ENCODE measurements at places on chromosomes 2 and 18.
A peak's percentile ranks its signal among the peaks of the same experiment; 100 is the strongest.

- H3K36me3 ChIP-seq: no peaks in the 10 kb centered on the region
- peaks cover 17% of the 10 kb centered on the region for H3K27me3 ChIP-seq
- no peak overlapping the region for H3K27ac ChIP-seq
- no peaks in the 10 kb centered on the region for H3K4me1 ChIP-seq
These were observed 49.3 kb upstream of the FZD7 start for GRCh38 chr2:201984333-201984732.

- H3K27ac ChIP-seq: no peak overlapping the region
- peaks cover 13% of the 10 kb centered on the region for H3K27me3 ChIP-seq
- H3K4me1 ChIP-seq: peaks cover 8% of the 10 kb centered on the region
- no peak for DNase-seq
- H3K4me3 ChIP-seq: no peak overlapping the region
These were observed 58.2 kb downstream of the SERPINB8 start for GRCh38 chr18:64027931-64028695.

DNA sequence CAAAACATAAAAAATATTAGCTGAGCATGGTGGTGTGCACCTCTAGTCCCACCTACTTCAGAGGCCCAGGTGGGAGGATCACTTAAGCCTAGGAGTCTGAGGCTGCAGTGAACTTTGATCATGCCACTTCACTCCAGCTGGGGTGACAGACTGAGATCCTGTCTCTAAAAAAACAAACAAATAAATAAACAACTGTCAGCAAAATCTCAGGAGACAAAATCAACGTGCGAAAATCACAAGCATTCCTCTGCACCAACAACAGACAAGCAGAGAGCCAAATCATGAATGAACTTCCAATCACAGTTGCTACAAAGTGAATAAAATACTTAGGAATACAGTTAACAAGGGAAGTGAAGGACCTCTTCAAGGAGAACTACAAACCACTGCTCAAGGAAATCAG is 58.8 kb downstream of the TBR1 start:
- no peak for DNase-seq
- no peaks in the 10 kb centered on the region for H3K36me3 ChIP-seq
- no peaks in the 10 kb centered on the region for H3K4me1 ChIP-seq

- peak; percentile 74 for DNase-seq
- peaks cover 6% of the 10 kb centered on the region for H3K36me3 ChIP-seq
- H3K27me3 ChIP-seq: peaks cover 8% of the 10 kb centered on the region
These were observed 947 bp downstream of the ZEB2 start for GRCh38 chr2:144518748-144519596.

GRCh38 chr2:157876786-157877138 is 632 bp upstream of the ACVR1 start:
- H3K27me3 ChIP-seq: no peaks in the 10 kb centered on the region
- H3K27ac ChIP-seq: no peak overlapping the region
- peaks cover 15% of the 10 kb centered on the region for H3K4me1 ChIP-seq

DNA sequence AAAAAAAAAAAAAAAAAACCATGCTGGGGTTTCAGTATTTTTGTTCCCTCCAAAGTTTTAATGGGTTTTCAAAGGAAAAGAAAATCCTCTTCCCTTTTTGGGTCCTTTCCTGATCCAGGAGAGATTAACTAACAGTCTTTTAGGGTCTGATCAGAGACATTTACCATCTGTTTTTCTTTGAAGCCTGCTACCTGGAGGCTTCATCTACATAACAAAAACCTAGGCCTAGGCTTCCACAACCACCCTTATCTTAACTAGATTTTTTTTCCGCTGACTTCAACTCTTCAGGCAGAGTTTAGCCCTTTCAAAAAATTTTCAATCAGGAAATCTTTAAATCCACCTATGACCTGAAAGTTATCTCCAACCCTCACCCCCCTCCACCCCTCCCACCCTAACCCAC is 154.7 kb downstream of the MBD2 start:
- no peaks in the 10 kb centered on the region for H3K36me3 ChIP-seq
- no peak for DNase-seq

Measured in naive B cell (primary cell).